ENCODE measurements at places on chromosomes 12 and 14. TPM values are rescaled to one million over a fixed set of nuclear protein-coding genes. Genes with fewer than 3 reads are reported as not detected.

DNA sequence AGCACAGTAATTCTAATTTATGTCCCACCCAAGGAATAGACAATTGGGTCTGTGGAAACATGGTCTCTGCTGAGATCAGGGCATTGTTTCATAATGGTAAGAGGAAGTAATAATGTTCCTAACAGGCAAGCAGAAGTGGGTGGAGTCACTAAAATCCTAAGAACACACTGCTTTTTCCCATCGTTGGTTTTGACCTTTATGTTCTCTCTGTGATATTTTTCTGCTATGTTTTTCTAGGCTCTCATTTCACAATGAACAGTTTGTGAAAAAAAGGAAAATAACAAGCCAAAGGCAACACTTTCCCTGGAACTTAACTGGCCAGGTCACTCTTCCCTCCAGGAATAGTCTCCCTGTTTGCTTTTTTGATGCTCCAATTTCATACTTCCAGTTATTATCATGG, 80.6 kb upstream of the OVCH1 start:
- no peaks in the 10 kb centered on the region for H3K27me3 ChIP-seq
- H3K4me1 ChIP-seq, result peaks cover 2% of the 10 kb centered on the region
- H3K27ac ChIP-seq, result no peak overlapping the region

NFATC4 gene
- total RNA-seq, result 59.9 TPM

AICDA gene
- total RNA-seq, result not detected

GRCh38 chr14:90605430-90605829, 208.6 kb downstream of the CALM1 start:
- H3K27ac ChIP-seq, result no peak overlapping the region
- no peak for DNase-seq
- no peaks in the 10 kb centered on the region for H3K36me3 ChIP-seq
- no peaks in the 10 kb centered on the region for H3K27me3 ChIP-seq
- H3K4me3 ChIP-seq, result no peak overlapping the region

DNA sequence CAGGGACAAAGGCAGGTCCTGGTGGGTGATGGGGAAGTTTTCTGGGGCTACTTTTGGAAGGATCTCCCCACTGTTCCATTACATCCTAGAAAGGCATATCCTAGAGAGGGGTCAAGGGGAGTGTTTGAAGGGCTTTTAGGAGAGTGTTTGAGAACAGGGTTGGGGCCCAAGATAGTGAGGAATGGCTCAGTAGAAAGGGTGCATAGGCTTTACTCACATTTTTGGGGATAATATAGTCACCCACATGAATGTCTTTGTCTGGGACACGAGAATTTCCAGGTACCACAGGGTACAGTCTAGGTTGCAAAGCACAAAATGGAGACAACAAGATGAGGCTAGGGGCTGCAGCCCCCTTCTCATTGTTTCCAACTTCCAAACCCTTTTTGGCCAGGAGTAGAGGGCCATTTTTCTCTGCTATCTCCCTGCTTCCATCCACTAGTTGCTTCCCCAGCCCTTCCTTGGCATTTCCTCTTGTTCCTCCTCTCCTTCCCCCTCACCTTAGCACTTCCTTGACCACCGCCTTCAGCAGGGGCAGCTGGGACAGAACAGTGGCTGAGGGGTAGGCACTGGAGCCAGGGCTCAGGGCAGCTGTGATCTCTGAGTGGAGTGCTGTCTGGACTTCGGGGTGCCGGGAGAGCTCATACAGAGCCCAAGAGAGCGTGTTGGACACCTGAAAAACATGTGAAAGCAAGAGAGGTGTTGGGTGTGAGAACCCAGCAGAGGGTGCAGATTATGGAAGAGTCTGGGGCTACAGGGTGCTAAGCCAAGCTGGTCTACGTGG, 2.8 kb downstream of the CYP27B1 start:
- peaks cover 31% of the 10 kb centered on the region for H3K27me3 ChIP-seq
- no peak overlapping the region for H3K4me3 ChIP-seq
- H3K4me1 ChIP-seq, result peaks cover 13% of the 10 kb centered on the region

OR8S1 gene
- not detected for total RNA-seq

Measured in fibroblast of lung (primary cell).